ENCODE measurements at places on chromosomes 5 and 9.

GRCh38 chr9:127446713-127447415, 4.3 kb downstream of the RPL12 start:
- no peak for DNase-seq

DNA sequence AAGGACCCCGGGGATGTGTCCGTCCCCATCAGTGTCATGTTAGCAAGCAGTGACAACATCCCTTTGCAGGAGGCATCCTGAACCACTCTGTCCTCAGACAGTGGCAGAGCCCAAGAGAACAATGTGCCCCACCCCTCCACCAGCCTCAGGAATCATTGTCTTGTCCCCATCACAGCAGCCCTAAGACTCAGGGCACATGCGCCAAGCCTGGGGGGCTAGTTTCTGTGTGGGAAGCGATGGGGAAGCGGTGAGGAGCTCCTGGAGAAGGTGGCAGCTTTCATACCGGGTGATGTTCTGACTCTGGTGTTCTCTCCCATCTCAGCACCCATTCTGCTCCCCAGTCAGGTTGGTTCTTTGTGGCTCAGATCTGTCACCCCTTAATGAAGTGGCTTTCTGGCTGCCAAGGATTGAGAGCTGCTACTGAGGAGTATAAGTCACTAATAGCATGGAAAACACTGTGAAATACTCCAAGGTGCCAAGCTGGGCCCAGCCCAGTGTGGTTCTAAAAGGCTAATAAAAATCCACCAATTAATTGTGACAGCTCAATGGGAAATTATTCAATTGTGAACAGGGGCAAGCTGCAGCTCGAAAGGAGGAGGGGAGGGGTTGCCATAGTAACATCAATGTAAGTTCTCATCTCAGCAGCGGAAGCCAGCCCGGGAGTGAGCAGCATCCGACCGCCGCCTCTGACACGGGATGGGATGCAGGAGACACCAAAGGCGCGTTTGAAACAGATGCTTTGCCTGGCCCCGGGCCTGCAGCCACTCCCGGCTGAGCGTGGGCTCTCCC, 4.7 kb downstream of the QRFP start:
- DNase-seq, result no peak

DNA sequence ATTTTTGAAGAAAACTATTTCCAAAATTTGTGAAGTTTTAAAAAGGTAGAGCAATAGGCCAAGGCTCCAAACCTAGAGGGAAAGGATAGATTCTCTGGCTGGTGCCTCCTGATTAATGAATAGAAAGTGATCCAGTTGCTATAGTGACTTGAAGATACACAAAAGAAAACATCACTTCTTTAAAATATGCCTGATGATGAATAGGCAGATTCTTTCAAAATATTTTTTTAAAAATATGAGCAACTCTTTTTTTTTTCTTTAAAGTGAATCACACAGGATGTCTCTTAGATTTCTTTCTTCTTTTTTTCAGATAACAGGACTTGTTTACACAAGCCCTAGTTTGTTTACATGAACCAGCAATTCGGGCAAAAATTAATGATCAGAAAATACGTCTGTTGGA, 124.4 kb downstream of the RFK start:
- DNase-seq, result peak; percentile 22

DNA sequence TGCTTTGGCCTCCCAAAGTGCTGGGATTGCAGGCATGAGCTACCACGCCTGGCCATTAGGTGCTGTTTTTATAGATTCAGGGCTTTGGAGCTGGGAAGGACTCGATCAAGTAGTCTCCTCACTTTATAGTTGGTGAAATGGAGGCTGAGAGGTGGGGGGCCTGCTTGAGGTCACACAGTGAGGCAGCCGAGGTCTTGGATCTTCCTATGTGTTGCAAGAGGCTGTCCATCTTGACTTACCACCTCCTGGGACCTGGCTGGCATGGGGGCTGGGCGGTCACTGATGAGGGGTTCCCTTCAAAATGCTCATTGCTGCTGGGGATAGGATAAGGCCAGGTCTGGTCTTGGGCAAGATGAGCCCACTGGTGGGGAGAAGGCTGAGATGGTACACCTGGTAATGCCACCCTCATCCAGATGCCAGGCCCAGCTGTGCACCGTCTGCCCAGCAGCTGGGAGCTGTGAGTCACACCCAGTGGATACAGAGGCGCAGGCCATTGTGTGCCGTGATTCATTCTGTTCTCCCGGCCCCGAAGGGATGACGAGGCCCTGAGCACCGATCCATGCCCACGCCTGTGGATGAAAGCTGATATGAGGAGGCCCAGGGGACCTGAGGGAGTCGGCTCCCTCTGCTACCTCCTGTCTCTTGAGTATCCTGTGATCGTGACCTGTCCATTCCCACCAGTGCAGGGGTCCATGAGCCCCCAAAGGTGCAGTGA, 10.5 kb upstream of the NDST1 start:
- DNase-seq, result peak; percentile 93

GRCh38 chr5:127492854-127493738, 24.3 kb upstream of the PRRC1 start:
- peak; percentile 43 for DNase-seq

DNA sequence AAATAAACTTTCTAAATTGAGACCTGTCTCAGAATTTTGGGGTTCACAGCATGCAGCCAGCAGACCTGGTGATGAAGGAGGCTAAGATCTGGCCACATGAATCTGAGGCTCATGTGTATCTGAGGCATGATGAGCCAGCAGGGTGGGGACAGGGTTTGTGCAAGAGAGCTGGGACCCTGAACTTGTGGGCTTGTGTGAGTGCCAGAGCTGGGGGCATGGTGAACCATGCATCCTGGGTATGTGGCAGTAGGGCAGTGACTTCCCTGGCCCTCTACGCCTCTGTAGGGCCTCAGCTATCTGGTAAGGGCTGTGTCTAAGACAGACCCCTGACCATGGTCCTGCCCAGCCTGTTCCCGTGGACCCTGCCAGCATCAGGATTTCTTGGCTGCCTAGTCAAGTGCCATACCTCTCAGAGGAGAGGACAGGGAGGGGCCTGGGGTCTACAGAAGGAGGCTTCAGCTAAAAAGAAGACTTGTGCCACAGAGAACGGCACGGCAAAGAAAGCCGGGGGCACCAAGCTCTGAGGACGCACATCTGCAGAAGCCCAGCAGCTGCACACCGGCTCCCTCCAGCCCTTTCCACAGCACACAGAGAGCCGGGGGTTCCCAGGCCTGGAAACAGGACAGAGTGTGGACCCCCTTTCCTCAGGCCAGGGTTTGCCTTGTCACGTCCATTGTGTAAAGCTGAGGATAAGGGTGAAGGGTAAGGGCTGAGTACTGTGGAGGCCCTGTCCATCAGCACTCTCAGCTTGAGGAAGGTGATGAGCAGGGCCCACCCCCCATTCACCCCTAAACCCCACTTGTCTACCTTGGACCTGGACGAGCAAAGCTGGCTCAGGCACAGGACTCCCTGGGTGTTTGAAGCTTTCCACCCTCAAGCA, 130.1 kb downstream of the MRPL36 start:
- DNase-seq, result no peak

DNA sequence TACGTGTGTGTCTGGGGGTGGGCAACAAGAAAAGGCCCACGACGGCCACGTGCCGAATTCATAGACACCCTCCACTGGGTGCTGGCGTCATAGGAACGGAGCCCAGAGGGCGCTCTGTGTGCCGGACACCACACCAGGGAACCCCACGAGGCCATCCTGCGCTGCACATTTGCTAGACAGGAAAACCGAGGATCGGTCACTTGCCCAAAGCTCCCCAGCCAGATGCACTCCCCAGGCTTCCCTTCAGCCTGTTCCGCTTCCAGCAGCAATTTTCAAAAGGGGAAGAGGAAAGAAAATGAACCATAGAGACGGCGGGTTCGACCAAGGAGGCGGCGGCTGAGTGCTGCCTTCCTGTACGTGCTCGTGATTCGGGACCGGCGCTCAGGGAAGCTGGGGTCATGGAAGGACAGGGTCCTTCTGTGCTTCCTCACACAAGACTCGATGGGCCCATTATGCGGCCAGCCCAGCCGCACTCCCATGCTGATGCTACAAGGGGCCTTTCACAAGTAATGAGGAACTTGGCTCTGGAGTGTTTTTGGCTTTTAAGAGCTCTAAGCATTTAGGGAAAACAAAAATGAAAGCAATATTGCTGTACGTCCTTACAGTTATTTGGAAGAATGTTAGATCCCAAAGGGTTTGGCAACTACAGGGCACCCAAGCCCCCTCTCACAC, 124.6 kb upstream of the SARDH start:
- DNase-seq, result no peak

- DNase-seq, result peak; percentile 16
Observed at GRCh38 chr5:109964136-109964535, 274.4 kb downstream of the MAN2A1 start.

DNA sequence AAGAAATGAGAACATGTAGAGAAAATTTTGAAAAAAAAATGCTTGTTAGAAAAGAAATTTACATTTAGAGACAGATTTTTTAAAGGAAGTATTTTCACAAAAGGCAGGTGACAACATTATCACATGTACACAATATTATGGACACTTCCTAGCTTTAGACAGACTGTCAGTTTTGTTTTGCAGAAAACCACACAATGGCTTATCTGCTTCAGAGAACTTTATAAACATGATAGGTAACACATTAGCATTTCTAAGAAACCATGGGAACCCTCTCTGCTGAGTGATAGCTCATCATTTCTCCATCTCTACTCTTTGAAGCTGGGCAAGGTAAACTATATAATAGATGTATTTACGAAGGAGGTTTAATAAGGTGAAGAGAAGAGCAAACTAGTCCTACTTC, 25.6 kb downstream of the POU5F2 start:
- DNase-seq, result no peak

- DNase-seq, result no peak
Observed at GRCh38 chr5:122773619-122774018, 1.3 kb upstream of the SNX2 start.

DNA sequence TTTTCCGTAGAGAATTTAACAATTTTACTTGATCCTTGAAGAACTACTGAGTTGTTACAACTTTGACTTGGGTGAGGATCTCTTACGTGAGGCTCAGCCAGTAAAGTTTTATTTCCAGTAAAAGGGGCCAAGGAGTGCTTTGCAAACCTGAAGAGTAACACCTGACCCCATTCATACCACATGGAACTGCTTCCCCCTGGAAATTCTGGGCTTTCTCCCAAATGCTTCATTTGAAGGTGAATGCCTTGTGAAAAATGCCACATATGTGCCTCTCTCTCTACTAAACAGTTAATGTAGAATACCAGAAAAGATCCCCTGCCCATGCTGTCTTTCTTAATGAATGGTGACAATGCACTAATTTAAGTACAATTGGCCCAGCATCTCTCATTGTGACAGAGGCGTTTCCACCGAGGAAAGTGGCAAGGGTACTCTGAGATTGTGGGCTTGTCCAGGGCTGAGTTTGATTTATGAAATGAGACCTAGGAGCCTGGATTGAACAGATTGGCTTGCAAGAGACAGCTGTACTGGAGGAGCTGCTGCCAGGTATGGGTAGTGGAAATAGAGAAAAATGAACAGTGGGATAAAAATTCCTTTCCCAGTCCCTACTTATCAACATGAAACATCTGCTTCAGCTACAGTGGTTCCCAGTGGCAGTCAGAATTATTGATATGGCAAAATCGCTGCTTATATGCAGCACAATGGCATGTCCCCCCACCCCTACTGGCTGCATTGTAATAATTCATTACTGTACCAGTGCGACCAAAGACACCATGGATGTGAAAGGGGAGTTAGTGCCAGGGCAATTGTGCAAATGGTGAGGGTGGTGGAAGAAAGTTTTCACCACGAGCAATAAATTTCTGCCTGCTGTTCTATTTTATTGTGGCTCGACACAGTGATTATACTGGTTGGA, 843.7 kb upstream of the WWC1 start:
- DNase-seq, result peak; percentile 21

- DNase-seq, result peak; percentile 93
Observed at GRCh38 chr9:33044162-33044673, 19.1 kb downstream of the DNAJA1 start.

- DNase-seq, result no peak
Observed at GRCh38 chr9:101398930-101399642, 435 bp downstream of the ZNF189 start.

- no peak for DNase-seq
Observed at GRCh38 chr5:98157368-98157767, 616.1 kb upstream of the RGMB start.

GRCh38 chr5:107388141-107388861, 282.4 kb downstream of the EFNA5 start:
- peak; percentile 95 for DNase-seq

GRCh38 chr5:111765613-111766571, 8.9 kb upstream of the NREP start:
- no peak for DNase-seq

GRCh38 chr9:134391319-134392231, 65.3 kb downstream of the RXRA start:
- DNase-seq, result no peak

DNA sequence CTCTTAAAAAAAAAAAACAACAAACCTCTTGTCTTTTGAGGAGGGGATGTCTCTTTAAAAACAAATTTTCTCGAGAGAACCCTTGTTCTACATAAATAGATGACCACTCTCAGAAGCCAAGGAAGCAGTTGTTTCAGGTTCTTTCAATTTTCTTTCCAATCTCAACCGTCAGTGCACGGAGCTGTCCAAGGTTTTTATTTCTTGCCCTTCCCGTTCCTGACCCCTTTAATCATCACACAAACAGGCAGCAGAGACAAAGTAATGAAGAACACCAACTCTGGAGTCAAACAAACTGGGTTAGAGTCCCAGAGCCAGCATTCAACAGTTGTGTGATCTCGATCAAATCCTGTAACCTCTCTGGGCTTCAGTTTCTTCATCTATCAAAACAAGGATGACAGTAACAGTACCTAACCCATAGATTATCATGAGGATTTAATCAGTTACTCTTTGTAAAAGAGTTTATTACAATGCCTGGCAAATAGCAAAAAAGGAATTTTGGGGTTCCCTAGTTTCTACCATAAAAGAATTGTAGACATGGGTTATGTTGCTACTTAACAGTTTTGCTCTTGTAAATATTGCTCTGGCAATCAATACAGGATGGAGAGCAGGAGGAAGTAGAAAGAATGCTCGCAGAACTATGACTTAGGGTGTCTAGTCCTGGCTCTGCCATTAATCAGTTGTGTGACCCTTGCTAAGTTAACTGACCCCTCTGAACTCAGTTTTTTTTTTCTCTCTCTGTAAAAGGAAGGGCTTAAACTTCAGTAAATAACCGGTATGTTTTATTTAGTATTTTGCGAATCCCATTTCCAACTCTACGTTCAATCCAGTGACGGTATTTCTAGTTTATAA, 1.0 kb upstream of the NIM1K start:
- peak; percentile 41 for DNase-seq

- DNase-seq, result peak; percentile 15
Observed at GRCh38 chr5:158275511-158275910, 416.6 kb upstream of the CLINT1 start.

- no peak for DNase-seq
Observed at GRCh38 chr5:8727396-8727795, 818.5 kb downstream of the SEMA5A start.

- DNase-seq, result no peak
Observed at GRCh38 chr5:132965120-132965519, 1.7 kb upstream of the AFF4 start.

GRCh38 chr9:110110154-110110553, 97.8 kb downstream of the C9orf152 start:
- no peak for DNase-seq

All from fibroblast of skin of right biceps (primary cell).